ENCODE measurements at places on chromosomes 6 and 20. TPM values are rescaled to one million over a fixed set of nuclear protein-coding genes. Genes with fewer than 3 reads are reported as not detected.

GRCh38 chr20:47031821-47032220, 137.2 kb downstream of the EYA2 start:
- no peaks in the 10 kb centered on the region for H3K36me3 ChIP-seq
- H3K27ac ChIP-seq: no peak overlapping the region
- H3K27me3 ChIP-seq: no peaks in the 10 kb centered on the region
- no peak overlapping the region for H3K4me3 ChIP-seq
- no peak for DNase-seq

DNA sequence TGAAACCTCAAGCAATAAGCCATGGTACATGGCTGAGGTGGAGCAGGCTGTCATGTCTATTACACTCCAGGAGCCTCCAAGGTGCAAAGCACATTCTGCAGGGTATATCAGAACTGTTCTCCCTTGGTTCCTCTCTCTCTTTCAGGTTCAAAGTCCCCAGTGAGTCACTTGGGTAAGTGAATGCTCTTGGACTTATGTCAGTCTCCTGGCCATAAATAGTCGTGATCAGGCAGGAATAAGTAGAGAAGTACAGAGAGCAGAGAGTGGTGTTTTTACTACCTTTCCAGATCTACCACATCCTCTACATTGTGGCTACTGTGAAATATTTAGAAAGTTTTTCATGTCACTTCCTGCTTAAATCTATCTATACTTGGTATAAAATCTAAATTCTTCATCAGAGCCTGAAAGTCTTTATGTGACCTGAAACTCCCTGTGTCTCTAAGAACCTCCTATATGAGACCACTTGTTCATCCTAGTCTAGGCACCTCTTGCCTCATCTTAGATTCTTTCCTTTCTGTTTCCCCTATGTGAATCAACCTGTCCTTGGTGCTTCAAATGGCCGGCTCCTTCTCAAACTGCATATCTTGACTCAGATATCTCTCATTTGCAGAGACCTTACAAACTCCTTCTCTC, 1077.6 kb upstream of the MAP3K7 start:
- no peak for DNase-seq
- no peak overlapping the region for H3K4me3 ChIP-seq
- H3K4me1 ChIP-seq: no peaks in the 10 kb centered on the region
- H3K27ac ChIP-seq: no peak overlapping the region

DNA sequence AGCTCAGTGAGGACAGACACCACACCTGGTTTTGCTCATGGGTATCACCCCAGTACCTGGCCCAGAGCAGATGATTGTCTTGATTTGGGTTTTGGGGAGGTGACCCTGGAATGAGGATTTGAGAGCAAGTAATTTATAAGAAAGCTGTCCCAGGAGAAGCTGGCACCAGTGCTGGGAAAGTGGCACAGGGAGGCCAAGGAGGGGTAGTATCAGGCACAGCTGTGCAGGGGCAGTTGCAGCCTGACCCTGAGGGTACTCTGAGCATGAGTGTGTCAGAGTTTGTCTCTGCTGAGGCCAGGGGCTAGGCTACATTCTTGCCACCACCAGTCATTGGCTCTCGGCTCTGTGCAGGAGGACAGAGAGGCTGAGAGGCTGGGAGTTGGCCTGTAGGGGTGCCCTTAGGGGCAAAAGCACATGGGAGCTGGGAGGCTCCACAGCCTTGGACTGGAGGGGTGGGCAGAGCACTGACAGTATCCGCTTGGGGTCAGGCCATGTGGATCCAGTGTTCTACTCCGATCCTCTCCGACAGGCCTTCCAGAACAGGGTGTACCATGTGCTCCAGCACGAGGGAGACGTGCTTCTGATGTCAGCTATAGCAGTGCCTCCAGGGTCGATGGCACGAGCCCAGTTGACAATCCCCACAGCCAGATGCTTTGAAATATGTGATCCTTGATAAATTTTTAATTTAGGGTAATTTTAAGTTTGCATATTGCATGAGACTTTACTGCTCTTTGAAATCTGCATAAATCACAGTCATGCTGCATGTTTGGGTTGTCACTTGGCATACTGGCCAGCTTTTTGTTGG, 121.3 kb downstream of the PHACTR3 start:
- no peak overlapping the region for H3K4me3 ChIP-seq
- H3K36me3 ChIP-seq: no peaks in the 10 kb centered on the region
- DNase-seq: no peak

Gene HLA-DQA2
- not detected for total RNA-seq

Gene ZSWIM1
- 10.3 TPM for total RNA-seq

Gene ZDHHC14
- 3.2 TPM for total RNA-seq

Measured in MCF 10A (cell line).